CD8-positive, alpha-beta memory T cell (primary cell): ENCODE measurements at places on chromosomes 13 and 19.

GRCh38 chr13:51329606-51330005, 9.9 kb upstream of the SERPINE3 start:
- no peak for DNase-seq

GRCh38 chr13:97283888-97284287, 61.8 kb downstream of the MBNL2 start:
- no peak for DNase-seq

GRCh38 chr13:37360556-37360955, 238.0 kb downstream of the POSTN start:
- no peak for DNase-seq

DNA sequence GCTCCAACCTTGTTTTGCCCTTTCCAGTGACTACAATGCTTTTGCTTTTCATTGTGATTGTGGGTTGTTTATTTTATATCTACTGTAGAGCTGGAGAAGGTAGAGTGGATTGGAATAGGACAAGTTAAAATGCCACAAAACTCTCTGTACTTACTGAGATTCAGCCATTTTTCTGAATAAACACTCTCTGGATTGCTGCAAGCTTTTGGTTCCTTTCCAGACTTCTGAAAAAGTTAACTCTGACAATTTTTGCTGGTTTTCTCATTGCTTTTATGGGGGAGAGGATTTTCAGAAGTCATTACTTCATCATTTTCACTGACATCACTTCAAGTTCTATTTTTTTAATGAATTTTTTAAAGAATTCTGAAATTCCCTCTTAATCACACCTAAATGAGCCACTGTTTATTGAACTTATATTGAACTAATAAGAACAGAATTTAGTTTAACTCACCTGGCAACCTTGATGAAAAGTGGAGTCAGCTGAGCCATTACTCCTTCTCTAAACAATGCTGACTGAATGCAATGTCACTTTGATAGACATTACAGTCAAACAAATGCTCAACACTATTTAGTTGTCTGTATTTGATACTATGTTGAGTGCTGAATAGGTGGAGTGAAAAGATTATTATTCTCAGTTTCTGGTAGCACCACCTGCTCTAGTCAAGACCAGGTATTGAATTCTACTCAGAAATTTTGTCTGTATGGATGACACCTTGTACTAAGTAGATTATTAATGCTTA, 303.5 kb downstream of the DLEU7 start:
- DNase-seq: no peak

DNA sequence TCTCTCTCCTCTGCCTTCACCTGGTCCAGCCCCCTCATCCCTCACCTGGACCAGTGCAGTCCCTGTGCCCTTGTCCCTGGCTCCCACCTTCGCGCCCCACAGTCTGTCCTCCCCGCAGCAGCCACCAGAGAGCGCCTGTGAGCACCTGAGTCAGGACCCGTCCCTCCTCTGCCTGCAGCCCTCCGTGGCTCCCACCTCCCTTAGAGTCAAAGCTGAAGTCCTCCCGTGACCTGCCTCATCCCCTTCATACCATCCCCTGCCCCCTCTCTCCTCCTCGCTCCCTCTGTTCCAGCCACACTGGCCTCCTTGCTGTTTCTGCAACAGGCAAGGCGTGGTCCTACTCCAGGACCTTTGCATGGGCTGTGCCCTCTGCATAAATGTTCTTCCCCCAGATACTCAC, 10.3 kb downstream of the CELF5 start:
- no peak for DNase-seq

- DNase-seq: no peak
Observed at GRCh38 chr19:48085904-48086864, 24.4 kb downstream of the PLA2G4C start.

DNA sequence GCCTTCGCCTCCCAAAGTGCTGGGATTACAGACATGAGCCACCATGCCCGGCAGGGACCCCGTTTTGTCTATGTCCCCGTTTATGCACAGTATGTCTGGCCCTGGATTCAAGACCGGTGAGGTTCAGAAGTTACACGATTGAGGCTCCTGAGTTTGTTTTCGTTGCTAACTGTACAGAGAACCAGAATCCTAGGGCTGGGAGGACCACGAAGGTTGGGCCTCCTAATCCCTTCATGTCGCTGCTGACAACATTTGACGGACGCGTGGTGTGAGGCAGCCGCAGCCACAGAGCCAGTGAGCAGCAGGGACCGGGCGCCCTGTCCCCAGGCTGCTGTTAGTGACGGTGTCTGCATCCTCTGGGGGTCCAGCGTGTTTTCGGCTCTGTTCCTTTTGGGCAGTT, 91.4 kb downstream of the ATP11A start:
- no peak for DNase-seq

DNA sequence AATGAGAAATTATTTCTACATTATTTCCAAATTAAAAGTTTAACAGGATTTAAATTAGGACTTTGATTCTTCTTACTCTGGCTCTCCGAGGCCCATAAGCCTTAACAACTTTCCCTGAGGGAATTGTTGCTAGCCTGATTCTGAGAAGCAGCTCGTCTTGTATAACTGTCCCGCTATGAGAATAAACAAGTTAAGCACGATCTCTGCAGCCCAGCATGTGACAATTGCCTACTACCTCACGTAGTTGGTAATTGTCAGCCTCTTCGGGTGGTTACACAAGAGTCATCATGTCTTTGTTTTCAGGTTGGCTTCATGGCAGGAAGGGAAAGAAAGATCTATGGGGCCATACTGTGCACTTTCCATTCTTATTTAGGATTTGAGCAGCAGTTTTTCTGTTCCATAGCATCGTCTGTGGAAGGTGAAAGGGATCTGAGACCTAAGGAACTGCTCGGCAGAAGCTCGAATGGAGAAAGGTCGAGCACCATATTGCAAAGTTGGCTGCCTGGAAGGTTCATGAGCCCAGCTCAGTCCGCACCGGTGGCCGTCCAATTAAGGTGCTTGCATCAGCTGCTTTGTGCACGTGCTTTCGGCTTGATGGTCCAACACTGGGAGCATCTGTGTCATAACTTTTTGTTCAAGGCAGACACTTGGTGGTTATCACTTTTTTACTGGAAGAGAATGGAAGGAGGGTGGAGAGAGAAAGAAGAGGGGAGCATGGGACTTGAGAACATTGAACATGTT, 1.8 kb upstream of the STARD13 start:
- no peak for DNase-seq

GRCh38 chr13:110299283-110299840, 7.6 kb downstream of the COL4A1 start:
- no peak for DNase-seq

- no peak for DNase-seq
Observed at GRCh38 chr13:20116213-20116612, 44.6 kb downstream of the GJA3 start.

DNA sequence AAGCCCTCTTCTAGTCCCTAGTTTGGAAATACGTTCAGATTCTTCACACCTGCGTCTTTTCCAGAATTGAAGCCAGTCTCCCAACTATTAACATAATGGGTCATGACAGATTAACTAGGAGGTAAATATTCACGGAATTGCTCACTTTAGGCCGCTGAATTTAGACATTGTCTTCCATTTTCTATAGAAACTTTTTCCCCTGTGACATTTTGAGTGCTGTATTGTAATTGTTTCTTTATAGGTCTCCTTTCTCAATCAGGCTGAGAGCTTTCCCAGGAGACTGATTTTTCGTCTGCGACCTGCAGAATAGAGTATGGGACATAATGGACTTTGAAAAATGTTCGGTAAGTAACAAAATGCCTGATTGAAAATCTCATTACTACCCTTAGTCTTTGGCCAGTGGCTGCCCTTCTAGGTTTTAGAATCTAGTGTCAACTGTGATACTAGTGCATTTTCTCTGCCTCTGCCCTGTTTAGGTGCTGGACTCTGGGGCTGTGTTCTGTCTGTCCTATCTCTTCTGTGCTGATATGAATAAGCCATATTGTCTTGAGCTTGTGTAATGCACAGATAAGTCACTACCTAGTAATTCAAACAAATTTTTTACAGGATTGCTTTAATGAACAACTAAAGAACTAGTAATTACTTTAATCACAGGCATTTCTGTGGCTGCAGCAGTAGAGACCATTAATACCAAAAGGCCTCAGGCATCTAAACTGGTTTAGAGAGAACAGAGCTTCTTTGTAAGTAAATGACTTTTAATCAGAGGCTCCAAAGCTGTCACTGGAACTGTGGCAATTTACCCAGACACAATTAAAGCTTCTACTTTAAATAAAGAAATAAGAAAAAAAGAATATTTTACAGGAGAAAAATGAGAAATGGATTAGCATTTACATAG, 122.4 kb upstream of the FREM2 start:
- DNase-seq: no peak

DNA sequence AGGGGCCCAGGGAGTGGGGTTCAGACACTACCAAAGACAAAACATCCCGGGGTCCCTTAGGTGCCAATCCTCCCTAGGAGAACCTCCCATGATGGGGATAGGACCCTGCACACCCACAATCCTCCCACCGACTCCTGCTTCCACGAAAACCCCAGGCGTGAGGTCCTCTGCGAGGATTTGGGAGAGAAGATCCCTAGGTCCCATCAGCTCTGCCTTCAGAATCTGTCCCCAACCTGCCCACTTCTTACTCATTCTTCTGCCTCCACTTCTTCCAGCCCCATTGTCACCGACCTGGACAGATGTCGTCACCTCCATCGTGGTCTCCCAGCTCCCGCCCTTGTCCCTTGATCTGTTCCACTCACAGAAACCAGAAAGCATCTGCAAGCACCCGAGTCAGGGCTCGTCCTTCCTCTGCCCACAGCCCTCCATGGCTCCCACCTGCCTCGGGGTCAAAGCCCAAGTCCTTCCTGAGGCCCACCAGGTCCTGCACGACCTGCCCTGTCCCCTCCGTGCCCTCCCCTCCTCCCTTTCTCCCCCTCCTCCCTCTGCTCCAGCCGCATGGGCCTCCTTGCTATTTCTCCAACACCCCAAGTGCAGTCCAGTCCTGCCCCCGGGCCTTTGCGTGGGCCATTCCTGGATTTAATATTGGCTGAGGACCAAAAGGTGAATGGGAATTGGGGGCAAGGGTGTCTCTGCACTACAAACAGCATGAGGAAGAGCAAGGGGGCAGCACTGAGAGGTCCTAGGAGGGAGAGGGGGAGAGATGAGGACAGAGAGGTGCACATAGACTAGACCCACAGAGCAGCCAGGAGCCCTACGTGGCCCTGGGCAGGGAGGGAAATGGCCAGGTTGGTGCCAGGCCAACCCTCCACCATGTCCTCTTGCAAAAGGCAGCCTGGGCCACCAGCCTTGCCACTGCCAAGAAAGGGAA, 51.3 kb downstream of the PTPRS start:
- DNase-seq: no peak

DNA sequence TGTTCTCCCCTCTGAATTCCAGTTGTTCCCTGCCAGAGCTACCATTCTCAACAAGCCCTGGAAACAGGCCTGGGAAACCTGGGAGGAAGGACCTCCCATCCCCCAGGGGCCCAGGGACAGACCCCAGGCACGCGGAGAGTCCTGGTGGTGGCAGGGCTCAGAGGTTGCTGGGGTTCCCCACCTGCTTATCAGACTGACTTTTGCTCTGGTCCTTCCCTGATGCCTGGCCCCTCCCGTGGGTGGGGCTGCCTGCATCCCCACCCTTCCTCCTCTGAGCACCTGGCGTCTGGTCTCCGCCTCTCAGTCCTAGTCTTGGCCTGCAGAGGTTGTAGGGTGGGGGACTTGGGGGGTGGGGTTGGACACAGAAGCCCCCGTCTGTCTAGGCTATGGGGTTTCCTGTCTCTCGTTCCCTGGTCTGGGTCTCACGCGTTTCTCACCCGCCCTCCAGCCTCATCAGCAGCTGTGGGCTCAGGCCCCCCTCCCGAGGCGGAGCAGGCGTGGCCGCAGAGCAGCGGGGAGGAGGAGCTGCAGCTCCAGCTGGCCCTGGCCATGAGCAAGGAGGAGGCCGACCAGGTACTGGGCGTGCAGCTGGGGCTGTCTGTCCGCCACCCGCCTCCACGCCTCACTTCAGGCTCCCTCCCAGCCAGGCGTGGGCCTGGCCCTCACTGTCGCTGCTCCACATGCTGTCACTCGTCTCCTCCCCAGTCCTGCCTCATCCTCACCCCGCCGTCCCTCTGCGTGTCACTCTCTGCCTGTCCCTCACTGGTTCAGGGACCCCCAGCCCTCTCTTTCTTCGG, 13.6 kb downstream of the EPN1 start:
- DNase-seq: no peak
